ENCODE measurements at places on chromosomes 13 and 19.

DNA sequence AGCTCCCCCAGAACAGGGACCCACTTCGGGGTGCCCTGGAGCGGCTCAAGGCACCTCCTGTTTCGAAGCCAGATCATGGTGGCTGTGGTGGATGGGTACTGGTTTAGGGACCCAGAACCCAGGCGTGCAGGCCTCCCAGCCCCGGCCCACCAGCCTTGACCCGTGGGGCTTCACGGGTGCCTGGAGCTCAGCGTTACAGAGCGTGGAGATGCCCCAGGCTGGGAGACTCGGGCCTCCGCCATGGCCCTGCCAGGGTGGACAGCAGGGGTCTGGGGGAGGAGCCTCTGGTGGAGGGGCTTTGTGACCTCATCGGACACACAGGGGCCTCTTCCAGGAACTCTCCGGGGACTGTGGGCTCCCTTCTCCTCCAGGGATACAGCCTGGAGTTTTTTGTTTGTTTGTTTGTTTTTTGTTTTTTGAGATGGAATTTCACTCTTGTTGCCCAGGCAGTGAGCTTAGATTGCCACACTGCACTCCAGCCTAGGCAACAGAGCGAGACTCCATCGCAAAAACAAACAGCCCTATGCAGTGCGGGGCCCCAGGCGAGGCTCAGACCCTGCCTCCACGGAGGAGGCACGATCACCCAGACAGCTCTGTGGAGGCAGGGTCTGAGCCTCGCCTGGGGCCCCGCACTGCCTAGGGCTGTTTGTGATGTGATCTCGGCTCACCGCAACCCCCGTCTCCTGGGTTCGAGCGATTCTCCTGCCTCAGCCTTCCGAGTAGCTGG is at the start of gene GARIN5B:
TSS of gene GARIN5B (minus strand) at position 271 of the 727 bp plus-strand sequence. CDS start at position 77, 194 bp downstream.
- no peak for DNase-seq

- no peak for DNase-seq
Observed at GRCh38 chr13:112877976-112878955, 90.7 kb upstream of the MCF2L start.

GRCh38 chr19:5870986-5871394 is 650 bp upstream of the FUT5 start:
- no peak for DNase-seq

DNA sequence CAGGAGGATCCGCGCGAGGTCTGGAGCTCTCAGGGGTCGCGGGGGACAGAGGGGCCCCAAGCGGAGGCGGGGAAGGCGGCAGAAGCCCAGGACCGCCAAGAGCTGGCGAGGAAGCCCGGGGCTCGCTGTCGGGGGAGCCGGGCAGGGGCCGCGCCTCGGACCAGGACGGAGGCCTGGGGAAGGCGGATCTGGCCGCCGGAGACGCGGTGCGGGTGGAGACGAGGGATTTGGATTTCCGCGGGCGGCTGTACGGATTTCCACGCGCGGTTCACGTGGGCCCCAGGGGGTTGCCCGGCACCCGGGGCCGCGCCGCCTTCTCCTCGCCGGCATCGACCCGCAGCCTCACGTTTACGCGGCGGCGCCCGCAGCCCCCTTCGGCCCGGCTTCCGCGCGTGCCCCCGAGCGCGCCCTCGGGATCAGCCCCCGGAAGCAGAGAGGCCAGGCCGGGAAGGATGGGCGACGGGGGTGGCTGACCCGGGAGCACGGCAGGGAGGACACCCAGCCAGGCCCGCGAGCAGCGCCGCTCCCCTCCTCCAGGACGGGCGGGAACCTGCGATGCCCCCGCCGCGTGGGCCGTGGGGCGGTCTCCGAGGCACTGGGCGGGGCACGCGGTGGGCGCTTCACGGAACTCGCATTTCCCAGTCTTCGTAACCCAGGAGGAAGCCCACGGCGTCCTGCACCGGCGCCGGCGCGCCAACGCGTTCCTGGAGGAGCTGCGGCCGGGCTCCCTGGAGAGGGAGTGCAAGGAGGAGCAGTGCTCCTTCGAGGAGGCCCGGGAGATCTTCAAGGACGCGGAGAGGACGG is 4.7 kb downstream of the F7 start:
- DNase-seq = peak; percentile 8

GRCh38 chr13:66559093-66559492 is 671.0 kb downstream of the PCDH9 start:
- no peak for DNase-seq

DNA sequence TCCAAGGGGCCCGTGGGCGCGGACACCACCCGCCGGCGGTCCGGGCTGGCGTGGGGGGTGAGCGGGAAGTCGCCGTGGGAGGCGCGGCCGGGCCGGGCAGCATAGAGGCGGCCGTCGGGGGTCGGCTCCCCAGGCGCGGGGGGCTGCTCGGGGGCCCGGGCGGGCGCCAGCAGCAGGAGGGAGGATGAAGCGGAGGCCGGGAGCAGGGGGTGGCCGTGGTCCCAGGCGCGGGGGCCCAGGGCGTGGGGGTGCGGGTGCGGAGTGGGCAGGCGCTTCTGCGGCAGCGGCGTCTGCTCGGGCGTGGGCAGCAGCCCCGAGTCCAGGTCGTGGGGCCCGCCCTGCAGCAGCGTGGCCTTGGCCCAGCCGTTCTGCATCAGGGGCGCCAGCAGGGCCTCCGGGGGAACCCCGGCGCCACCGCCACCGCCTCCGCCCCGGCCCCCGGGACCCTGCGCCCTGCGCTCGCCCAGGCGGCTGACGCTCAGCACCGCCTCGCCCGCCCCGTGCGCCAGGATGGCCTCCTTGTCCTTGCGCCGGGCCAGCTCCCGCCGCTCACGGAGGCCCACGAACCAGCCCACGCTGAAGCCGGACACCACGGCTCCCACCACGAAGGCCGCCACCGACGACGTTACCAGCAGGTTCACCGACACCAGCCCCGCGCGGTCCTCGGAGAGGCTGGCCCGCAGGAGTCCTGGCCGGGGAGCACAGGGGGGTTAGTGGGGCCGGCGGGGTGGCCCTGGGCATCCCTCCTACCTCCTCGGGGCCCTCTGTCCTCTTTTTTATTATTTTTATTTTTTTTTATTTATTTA is 4.2 kb upstream of the LRG1 start:
- no peak for DNase-seq

DNA sequence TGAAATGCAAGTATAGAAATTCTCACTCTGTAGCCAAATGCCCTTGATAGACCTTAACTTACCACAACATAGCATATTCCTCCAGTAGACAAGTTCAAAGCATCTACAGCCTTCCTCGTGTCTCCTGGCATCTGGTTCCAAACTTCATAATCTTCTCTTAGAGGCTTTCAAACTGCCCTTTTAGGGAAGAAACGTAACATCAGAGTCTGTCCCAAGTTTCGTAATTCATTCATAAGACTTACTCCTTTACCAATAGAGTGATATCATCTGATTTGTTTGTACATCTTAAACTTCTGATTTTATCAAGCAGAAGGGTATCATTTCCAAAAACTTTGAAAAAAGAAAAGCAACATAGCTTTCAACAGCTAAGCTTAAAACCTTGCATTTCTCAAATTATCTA is 137.4 kb downstream of the SPRY2 start:
- no peak for DNase-seq

DNA sequence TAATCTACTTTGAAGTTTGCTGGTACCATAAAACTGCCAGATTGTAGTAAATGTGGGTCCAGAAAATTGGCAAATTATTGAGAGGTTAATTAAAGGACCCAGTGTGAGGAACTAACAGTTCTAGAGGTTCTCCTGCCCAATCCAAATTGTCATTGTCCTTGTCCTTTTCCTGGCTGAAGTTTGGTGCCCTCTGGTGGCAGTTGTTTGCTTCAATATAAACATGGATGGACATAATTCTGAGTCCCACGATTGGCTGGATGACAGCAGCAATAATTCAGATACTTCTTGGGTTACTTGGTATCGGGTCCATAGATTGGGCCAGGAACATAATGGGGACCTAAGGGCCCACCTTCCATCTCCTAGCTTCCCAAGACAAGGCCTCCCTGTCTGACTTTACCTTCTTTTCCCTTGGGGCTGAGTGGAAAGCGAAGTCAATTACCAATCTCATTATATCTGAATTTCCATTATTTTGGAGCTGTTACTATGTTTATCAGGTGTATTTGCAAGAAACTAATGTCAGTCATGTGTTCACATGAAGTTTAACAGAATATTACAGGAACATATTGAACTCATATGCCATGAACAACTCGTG is 33.8 kb upstream of the GARRE1 start:
- peak; percentile 28 for DNase-seq

- DNase-seq = no peak
Observed at GRCh38 chr19:19257836-19258588, 15.1 kb downstream of the TM6SF2 start.

GRCh38 chr19:34408411-34408810 is 4.2 kb downstream of the PDCD2L start:
- DNase-seq = no peak

DNA sequence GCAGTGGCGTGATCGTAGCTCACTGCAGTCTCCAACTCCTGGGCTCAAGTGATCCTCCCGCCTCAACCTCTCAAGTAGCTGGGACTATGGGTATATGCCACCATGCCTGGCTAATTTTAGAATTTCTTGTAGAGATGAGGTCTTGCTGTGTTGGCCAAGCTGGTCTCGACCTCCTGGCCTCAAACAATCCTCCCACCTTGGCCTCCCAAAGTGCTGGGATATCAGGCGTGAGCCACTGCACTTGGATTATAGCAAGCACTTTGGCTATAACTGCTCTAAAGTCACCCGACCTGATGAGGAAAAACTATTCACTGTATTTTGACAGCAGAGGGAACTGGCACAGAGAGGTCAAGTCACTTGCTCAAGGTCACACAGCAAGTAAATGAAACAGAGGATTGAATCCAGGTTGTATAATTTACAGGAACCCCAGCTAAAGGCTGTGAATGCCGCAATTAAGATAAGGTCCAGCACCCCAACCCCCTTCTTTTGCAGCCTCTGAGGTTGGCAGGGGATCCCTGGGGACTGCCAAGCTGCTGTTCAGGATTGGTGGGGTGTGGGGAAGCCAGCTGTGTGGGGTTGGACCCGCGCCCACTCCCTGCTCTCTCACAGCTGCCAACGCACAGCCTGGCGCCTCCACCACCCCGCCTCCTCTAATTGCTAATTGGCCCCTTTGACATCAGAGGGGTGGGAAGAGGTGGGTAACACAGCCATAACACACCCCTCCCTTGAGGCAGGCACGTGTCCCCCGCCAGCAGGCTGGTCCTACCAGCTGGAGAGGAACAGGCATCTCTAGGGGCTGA is 6.0 kb downstream of the TMIGD2 start:
- DNase-seq = no peak

GRCh38 chr13:58165617-58166016 is 534.1 kb downstream of the PCDH17 start:
- DNase-seq = no peak

DNA sequence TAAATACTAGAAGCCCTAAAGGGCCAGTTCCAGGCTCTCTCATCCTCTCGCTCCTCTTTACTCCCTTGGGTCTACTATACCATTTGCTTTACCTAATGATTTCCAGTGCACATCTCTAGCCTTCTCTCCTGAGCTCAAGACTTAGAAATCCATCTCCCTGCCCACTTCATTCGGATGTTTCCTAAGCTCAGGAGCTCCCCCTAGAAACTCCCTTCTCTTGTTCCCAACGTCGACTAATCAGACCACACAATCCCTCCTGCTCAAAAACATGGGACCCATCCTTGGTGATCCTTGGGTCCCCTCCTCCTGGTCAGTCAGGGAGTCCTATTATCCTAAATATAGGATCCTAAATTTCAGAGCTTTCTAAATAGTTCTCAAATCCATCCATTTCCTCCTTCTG is 21.1 kb upstream of the STK24 start:
- DNase-seq = no peak

- DNase-seq = no peak
Observed at GRCh38 chr13:110421061-110421460, 114.0 kb downstream of the COL4A2 start.

- no peak for DNase-seq
Observed at GRCh38 chr19:33376423-33376822, 2.9 kb downstream of the CEBPG start.

DNA sequence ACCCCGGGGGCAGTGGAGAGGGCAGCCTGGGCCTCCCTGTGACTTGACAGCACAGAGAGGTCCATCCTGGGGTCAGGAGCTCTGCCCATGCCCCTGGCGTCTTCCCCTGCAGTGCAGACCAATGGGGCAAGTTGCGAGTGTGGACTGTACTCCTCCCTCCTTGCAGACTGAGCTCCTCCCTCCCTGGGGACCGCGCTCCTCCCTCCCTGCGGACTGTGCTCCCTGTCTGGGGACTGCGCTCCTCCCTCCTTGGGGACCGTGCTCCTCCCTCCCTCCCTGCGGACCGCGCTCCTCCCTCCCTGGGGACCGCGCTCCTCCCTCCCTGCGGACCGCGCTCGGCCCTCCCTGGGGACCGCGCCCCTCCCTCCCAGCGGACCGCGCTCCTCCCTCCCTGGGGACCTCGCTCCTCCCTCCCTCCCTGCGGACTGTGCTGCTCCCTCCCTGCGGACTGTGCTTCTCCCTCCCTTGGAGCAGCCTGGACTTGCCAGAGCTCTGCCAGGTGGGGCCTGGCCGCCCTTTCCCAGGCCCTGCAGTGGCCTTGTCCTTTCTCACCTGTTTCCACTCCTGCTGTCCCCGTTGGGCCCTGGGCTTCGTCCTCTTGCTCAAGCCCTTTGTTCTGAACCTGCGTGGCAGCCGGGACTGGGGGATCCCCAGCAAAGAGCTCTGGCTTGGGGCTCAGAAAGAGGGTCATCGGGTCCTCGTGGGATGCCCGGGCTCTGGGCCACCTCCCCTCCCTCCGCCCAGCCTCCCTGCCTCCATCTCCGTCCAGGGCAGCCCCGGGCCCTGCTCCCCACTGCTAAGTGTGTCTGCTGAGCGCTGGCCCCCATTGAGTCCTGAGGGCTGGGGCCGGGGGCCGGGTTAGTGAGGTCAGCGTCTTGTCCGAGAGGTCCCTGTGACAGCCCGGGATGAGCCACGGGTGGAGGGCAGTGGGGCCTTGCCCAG is 6.8 kb downstream of the GAMT start:
- DNase-seq = no peak

GRCh38 chr19:12825254-12826131 is 8.9 kb downstream of the RTBDN start:
- DNase-seq = no peak

DNA sequence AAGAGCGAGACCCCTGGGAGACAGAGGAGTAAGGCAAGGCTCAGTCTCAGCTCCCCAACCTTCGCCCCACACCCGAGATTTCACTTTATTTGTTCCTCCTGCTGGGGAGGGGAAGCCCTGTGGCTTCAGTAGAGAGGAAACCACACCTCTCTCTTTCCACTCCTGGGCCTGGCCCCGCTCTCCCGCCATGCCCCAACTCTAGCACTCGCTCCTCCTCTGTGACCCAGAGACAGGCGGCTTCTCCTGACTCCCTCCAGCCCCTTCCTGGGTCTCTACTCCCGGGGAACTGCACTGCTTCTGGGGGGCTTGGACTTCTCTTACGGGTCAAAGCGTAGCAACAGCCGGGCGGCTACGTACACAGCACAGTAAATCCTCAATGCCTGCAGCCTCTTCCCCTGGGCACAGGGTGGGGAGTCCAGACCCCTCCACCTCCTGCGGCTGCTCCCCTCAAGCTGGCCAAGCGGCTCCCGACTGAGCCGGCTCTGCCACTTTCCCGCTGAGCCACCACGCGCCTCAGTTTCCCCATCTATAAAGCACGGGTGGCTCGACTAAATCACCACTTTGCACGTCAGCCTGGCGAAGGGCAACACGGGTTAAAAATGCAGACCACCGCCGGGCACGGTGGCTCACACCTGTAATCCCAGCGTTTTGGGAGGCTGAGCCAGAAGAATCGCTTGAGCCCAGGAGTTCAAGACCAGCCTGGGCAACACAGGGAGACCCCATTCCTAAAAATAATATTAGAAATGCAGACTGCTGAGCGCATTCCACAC is 1.4 kb downstream of the RNF126 start:
- DNase-seq = peak; percentile 58

- DNase-seq = peak; percentile 60
Observed at GRCh38 chr13:48492470-48493065, 40.3 kb downstream of the RCBTB2 start.

GRCh38 chr19:50759886-50760285 is 10.4 kb upstream of the GPR32 start:
- no peak for DNase-seq
